ENCODE measurements at places on chromosomes 16 and 17. TPM values are rescaled to one million over a fixed set of nuclear protein-coding genes. Genes with fewer than 3 reads are reported as not detected.

The ADAD2 gene
- 0.99 TPM for total RNA-seq

The FGF11 gene
- 14.1 TPM for total RNA-seq

- DNase-seq, result no peak
These were observed 14.7 kb downstream of the SMIM5 start for GRCh38 chr17:75647921-75648320.

DNA sequence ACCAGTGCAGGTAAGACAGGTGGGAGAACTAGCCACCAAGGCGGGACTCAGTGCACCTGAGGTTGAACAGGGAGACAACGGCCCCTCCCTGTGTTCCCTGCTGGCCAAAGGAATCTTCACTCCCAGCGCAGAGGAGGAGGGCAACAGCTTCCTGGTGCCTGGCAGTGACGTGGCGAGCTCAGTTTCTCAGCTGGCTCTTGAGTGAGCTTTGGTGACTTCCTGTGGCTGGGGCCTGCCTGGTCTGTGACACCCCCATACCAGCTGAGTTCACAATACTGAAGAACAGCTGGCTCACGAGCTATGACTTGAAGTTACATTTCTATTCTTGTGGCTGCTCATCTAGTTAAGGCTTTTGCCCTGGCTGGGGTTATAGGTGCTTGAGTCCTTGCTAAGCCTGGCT, 26.1 kb downstream of the WNT9B start:
- DNase-seq, result no peak

Measured in H9 (cell line).